ENCODE measurements at places on chromosomes 2 and 18.

GRCh38 chr2:150618245-150618895 lies 130.9 kb upstream of the RND3 start:
- DNase-seq, result no peak

- no peak for DNase-seq
Measured at GRCh38 chr2:160731856-160732255, 238.2 kb upstream of the RBMS1 start.

DNA sequence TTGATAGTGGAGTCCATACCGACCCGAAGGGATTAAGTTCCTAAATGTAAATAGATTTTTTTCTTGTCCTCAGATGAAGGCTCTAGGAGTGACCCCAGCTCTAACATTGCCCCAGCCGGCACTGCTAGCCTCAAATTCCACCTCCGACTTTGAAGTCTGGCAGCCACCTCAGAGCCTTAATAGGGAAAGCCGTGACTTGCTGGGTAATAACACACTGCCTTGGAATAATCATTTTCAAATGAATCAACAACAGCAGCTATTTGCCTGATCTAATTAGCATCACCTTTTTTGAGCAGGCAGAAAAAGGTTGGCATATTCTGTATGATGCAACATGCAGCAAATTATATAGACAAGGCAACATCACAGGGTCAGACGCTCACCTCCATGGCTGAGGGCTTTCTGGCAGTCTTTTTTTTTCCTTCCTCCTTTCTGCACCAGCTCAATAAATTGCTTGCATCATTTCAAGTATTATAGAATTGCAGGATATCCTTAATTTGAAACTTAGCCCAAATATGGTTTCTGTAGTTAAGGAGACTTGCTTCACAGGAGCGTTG lies 276.5 kb upstream of the ATP5MC3 start:
- DNase-seq, result no peak

- no peak for DNase-seq
Measured at GRCh38 chr2:110858135-110858725, 125.9 kb downstream of the ACOXL start.

GRCh38 chr2:203873461-203873860 lies 5.9 kb downstream of the CTLA4 start:
- no peak for DNase-seq

DNA sequence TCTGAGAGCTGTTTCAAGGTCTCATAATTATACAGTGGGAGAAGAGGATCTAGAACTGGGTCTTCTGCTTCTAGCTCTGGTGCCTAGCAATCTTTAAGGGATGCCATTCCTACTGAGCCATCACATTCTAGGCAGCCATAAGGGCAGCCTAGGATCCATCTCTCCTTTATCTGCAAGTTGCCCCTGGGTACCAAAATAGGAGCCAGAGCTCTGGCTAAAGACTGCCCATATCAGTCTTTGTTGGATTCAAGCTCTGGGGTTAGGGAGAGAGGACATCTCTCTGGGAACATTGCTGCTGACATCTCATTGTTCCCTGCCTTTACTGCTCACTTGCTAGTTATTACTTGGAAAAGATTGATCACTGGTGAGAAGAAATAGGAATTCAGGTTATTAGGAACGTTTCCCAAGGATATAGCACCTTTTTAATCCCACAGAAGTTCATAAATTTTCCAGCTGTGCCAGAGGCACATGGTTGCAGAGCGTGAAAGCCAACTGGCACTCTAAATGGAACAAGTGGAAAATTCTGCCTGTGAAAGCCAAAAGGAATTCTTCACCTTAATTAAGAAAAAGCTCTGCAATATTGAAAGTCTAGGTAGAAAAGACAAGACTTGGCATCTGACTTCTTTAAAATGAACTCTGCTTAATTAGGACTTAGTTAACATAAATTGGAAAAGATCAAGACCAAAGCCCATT lies 102.2 kb downstream of the CDC42EP3 start:
- no peak for DNase-seq

DNA sequence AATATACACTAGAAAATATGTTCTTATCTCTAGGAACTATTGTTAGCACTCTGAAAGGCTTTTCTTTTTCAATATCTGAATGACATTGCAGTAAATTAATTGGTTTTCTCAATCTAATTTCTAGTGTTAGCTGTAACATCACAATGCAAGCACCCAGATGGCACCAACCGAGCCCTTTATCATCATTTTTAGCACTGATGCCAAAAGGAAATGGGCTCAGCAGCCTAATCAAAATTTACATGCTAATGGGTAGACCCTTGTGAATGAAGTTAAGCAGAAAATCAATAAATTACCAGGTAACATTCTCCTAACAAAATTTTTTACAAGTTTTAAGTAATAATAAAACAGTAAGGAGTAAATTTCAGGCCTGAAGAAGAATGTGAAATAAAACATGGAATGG lies 53.5 kb upstream of the PGAP1 start:
- no peak for DNase-seq

DNA sequence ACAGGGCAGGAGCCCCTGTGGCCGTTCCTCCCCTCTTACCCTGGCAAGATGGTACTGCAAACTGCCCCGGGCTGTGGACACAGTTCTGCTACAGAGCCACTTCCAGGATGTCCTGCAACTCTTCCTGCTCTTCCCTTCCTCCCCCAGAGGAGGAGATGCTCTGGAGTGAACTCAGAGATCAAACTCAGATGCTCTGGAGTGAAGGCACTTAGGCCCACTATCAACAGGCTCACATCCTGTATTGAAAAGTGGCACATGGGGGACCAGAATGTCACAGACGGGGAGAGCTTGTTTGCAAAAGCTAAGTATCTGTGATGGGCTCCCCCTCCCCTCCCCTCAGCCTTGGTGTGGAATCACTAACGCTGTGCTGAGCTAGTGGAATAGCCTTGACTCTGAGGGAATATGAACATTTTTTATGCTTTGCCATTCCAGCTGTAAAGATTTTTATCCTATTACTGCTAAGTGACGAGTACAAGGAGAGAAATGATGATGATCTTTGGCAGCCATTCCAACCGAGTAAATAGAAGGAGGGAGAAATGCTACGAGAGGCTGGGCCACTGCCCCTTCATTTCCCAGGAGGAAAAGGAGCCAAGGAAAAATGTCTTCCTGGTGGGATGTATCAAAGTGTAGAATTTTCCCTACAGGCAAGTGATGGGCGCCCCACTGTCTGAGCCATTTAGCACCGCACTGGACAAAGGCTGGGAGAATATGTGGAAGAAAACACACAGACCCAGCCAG lies 152.6 kb downstream of the GALNT14 start:
- DNase-seq, result no peak

DNA sequence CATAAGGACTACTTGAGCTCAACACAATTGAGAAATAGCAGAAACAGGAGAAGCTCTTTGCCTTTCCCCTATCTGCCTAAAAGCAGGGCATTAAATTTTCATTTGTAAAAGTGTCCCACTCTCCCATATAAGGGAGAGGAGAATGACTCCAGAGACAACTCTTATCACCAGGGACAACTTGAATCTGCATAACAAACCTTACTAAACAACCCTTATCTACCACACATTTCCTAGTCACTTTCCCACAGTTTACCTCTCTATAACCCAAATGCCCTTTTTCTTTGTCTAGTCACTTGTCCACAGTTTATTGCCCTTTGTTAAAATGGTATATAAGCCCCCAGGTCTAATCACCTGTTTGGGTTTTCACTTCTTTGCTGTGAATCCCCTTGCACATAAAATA lies 37.5 kb upstream of the PPM1B start:
- no peak for DNase-seq

GRCh38 chr2:75047189-75047991 lies 88.9 kb downstream of the POLE4 start:
- no peak for DNase-seq

DNA sequence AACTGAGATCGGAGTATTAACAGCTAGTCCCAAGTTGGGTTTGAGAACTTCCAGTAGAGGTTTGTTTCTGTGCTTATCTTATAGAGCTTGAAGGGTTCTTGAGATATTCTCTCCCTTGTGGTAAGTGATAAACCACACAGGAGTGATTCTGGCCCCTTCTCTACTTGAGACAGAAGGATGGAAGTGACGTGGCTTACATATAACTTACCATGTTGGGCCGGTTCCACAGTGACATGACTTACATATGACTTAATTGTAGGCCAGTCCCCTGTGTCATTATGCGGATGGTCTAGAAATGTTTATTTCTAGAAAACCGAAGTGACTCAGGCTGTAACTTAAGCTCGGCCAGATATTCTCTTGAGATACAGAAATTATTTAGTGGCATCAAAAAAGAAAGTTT lies 62.7 kb downstream of the TRAPPC12 start:
- no peak for DNase-seq

DNA sequence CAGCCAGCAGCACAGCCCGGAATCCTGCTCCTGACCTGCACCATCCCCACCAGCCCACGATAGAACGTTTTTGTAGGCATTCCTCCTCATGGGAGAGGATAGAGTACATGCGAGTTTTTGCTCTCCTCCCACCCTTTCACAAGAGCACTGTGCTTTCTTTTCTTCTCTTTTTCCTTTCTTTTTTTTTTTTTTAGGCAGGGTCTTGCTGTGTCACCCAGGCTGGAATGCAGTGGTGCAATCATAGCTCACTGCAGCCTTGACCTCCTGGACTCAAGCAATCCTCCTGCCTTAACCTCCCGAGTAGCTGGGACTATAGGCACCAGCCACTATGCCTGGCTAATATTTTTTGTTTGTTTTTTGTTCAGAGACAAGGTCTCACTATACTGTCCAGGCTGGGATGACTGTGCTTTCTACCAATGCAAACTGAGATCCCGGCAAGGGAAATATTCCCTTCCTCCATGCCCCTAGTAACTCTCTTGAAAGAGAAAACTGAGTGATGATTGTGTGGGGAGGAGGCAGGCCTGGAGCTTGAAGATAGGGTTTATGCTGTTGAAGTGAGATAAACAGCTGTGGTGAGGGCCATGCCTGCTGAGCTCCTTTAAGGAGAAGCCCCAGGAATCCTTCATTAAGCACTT lies 82.6 kb upstream of the TXNDC2 start:
- DNase-seq, result no peak

GRCh38 chr18:57585855-57586250 lies 649 bp downstream of the FECH start:
- DNase-seq, result no peak

DNA sequence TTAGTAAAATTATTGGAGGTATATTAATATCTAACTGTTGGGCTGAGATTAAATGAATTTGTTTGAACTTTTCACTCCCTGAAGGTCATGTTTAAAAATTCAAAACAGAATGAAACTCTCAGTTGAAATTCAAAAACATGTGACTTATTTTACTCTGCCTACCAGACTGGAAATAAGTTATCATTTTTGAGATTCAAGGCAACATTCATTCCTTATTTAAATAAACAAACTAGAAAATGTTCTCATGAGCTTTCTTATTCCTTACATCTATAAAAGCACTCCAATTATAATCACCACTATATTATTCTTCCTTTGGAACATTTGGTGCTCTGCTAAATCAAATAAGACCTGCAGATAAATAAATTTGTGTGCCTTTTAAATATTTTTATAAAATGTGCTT lies 217.8 kb downstream of the CDH2 start:
- DNase-seq, result no peak

- DNase-seq, result no peak
Measured at GRCh38 chr2:69767034-69767433, 25.1 kb downstream of the ANXA4 start.

DNA sequence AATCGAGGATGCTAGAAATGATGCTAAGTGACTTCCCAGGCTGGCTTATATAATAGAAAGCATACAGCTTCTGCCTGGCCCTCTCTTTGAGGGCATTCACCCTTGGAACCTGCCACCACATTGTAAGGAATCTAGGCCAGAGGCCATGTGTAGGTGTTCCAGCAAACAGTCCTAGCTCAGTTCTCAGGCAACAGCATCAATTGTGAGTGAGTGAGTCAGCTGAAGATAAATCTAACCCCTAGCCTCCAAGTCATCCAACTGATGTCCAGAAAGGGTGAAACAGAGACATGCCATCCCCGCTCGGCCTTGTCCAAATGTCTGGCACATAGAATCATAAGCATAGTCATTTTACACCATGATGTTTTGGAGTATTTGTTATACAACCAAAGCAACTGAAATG lies 324.3 kb upstream of the KLHL14 start:
- DNase-seq, result no peak

GRCh38 chr2:17388798-17389197 lies 129.4 kb downstream of the RAD51AP2 start:
- no peak for DNase-seq

DNA sequence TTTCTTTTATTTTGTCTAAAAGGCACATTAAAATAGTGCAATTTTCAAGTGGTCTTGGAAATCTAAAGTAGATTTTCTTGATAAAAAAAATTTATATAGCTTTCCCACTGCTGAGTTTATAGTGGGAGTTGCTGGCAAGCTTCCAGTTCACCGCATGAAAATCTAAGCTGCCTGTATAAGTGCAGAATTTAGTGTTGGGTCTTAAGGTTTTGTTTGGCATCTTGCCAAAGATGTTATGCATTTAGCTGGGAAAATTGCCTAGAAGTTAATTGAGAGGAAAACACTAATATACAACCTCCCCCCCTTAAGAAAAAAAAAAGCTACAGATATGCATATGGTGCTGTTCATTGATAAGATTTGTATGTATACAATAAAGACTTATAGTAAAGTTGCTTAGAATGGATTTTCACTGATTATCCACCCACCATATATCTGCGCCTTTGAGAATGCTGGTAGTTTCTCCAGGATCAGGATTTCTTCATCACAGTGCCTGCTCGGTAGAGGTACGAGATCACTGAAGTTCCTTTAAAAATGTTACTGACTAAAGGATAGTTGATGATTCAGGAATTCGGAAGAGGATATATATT lies 803.2 kb upstream of the POU3F3 start:
- no peak for DNase-seq

- DNase-seq, result peak; percentile 78
Measured at GRCh38 chr2:224584785-224585210, 365 bp downstream of the CUL3 start.

DNA sequence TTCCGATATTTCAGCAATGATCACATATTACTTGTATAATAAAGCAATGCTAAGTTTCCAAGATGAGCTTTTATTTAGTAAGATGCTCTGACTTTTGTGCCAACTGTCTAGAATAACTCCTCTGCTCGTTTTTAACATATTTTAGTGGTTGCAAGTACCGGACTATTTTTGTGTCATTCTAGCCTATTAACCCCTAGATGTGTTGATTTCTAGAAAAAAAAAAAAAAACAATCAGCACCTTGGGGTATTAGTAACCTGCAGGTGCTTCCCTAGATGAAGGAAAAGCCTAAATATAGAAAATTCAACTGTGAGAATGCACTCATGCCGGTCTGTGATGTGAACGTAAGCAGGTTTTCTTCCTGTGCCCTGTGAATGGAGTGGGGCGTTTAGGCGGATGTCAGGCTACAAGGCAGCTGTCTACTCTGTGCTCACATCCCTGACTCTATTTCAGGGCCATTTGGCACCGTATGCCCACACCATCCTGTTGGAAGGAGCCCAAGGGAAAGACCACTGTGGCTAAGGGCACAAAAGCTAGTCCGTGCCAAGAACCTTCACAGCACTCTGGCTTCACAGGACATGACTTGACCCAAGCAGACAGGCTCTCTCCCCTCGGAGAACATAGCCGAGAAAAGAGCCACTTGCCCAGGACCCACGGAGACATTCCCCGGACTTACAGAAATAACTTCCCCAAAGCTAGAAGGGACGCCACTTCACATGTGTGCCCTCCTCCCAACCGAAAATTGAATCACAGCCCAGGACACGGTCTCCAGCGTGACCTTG lies 60.9 kb upstream of the AGAP1 start:
- DNase-seq, result no peak

Data from activated T-cell treated with anti-CD3 and anti-CD28 coated beads, Interleukin-2, amount 50 U/mL, for 24 hours (primary cell).